ENCODE measurements at places on chromosomes 7 and 10.

DNA sequence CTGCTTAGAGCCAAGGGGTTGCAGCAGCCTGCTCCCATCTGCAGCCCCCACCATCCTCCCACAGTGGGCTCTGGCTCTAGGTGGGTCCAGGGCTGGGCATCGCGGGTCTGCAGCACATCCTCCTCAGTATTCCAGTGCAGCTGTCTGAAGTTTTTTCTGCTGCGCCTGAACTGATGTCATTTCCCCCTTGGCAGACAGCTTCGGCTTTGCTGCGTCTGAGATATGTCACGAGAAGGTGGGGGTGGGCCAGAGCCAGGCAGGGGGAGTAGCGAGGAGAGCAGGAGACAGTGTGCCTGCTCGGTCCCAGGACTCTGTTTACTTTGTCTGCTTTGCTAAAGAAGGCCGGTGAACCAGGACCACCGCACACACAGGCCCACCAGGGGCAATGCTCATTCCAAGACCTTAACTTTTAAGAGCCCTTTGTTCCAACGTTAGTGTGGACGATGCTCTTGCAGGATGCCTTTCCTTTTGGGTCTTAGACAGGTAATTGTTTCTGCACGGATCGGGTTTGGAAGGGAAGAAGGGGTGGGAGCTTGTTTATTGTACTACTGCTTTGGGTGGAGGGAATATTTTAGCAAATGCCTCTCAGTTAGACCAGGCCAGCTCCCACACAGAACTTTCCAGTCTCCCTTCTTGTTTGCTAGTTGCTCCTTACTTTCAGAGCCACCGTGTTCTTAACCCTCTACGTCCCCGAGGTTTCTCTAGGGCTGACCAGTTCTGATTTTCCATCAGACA is 32.4 kb downstream of the WBP1L start:
- DNase-seq: no peak

DNA sequence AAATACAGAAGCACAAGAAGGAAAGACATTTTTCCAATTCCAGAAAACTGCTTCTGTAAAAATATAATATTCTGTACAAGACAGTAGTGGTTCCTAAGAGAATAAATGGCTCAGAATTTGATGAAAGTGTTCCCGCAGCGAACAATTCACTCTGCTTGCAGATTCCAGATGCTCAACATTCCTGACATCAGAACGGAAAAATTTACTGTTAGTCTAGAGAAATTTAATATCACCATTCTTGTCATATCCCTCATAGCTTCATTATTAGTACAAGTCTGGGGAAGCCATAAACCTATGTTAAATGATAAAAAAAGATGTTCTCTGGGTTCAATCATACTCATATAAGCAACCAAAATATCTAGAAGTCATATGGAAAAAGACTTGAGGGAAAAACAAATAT is 83.6 kb downstream of the MPP7 start:
- no peak for DNase-seq

DNA sequence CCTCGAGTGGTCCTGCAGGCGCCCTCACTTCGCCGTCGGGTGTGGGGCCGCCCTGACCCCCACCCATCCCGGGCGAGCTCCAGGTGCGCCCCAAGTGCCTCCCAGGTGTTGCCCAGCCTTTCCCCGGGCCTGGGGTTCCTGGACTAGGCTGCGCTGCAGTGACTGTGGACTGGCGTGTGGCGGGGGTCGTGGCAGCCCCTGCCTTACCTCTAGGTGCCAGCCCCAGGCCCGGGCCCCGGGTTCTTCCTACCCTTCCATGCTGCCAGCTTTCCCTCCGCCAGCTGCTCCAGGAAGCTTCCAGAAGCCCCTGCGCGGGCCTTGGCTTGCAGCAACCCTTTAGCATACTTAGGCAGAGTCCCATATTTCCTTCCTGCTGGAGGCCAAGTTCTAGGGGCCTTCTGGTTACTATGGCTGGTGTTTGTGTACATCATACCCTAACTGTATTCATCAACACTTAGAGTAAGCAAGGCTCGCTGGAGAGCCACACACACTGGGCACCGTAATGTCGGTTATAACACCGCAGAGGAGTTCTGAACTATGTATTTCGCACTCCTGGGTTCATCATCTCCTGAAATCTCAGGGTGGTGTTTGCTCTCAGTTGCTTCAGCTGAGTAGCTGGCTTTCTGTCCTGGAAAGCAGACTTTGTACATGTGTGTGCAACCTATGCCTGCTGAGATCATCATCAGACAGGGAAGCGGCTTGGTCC is 471 bp downstream of the MGMT start:
- no peak for DNase-seq

DNA sequence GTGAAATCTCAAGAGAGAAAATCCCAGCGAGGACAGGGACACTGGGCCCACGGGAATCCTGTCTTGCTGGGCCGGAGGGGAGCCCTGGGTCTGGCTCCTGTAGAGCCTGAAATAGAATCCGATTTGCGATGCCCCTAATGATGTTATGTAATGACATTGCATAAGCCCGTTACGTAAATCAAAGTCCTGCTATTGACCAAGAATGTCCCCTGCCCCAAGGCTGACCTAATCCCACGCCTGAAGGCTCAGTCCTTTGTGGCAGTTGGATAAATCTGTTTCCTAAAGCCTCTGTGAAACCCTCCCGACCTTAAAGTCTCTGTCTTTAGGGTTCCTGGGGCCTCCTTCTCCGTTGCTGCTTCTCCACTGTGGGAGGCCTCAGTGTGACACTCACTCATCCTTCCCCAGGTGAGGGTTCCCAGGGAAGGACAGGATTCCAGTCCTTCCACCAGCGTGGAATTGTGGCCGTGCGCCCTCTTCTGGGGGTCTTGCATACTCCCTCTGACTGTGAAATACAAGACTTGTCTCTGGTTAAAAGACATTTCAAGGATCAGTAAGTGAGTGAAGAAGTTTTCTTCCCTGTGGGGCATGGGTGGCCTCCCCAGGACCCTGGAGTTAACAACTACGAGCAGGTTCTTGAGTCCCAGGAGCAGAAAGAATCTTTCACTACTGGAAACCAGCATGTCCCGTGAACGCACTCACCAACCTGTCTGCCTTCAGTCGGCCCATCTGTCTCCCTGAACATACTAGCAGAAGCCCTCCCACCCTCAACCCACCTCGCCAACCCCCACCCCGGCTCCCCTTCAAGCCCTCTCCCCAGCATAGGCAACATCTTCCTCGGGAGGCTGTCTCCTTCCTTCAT is 19.8 kb downstream of the ZNF467 start:
- peak; percentile 24 for DNase-seq

- DNase-seq: no peak
Measured at GRCh38 chr7:111011520-111011919, 79.4 kb upstream of the LRRN3 start.

GRCh38 chr7:147570390-147570789 is 1020.2 kb upstream of the C7orf33 start:
- no peak for DNase-seq

Data from NCI-H146 (cell line).